Stimulated activated CD4-positive, alpha-beta T cell treated with anti-CD3 and anti-CD28 coated beads, Interleukin-4, amount 100 ng/mL, for 48 hours (primary cell): ENCODE measurements at places on chromosomes 3 and 15.

GRCh38 chr3:126751611-126752302, 47.7 kb downstream of the CHCHD6 start:
- DNase-seq, result no peak

GRCh38 chr3:78867409-78868372, 900.1 kb downstream of the ROBO1 start:
- DNase-seq, result no peak

GRCh38 chr3:51389423-51390183, 1.5 kb upstream of the RBM15B start:
- DNase-seq, result peak; percentile 47

- no peak for DNase-seq
Measured at GRCh38 chr3:189122526-189123205, 49.1 kb upstream of the TPRG1 start.

- no peak for DNase-seq
Measured at GRCh38 chr15:76951220-76951619, 19.7 kb downstream of the RCN2 start.

GRCh38 chr3:39748002-39748401, 61.4 kb upstream of the MYRIP start:
- no peak for DNase-seq

GRCh38 chr3:114758831-114759699, 388.0 kb downstream of the ZBTB20 start:
- no peak for DNase-seq

GRCh38 chr3:20111836-20112235, 71.6 kb downstream of the KAT2B start:
- no peak for DNase-seq

DNA sequence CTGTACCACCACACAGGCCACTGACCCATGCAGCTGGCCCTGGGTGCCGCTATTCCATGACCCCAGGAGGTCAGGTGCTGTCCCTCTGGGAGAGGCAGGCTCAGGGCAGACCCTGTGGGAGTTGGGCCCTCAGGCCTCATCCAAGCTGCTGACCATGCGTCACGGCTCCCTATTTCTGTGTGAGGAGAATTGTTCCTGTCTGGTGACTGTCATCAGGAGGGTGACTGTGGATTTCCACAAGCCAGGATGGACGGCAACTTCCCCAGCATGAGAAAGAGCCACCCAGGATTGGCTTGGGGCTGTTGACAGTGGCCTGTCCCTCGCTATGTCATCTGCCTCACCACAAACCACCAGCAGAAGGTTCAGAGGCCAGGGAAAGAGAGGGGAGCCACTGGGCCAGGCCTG, 41.4 kb downstream of the ZDHHC19 start:
- no peak for DNase-seq

- DNase-seq, result no peak
Measured at GRCh38 chr3:69339760-69340159, 46.1 kb downstream of the FRMD4B start.

GRCh38 chr3:161203485-161204098, 17.5 kb upstream of the NMD3 start:
- no peak for DNase-seq

DNA sequence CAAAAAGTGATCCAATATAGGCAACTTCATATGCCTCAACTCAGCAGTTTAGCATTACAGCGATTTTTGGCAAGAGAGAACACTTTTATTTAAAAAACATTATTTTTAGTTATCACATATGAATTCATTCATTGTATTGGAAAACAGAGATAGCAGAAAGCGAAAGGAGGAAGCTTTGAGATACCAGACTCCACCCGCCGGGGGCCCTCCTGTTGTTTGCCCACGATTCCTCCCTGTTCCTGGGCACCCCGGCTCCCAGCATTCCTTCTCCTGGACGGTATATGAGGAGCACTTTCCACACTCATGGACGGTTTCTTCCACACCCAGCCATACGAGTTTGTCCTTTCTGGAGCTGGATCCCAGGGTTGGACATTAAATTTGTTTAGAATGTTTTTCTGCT, 18.2 kb downstream of the APBA2 start:
- DNase-seq, result no peak

DNA sequence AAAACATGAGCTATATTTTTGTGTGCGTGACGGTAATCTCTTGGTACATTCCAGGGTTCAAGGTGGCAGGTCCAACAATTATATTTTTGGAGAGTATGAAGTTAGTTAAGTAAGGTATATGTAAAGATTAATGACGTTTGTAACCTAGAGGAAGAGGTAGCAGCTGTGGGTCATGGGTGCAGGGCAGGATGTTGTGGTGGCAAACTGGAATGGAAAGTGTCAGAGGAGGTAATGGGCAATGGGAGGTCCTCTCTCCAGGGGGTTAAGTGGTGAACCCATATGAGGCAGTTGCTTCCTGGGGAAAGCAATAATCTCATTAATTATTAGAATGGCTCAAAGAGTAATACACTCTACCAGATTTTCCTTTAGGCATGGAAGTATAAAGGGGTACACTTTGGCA, 1.0 kb upstream of the CD200R1L start:
- DNase-seq, result no peak

DNA sequence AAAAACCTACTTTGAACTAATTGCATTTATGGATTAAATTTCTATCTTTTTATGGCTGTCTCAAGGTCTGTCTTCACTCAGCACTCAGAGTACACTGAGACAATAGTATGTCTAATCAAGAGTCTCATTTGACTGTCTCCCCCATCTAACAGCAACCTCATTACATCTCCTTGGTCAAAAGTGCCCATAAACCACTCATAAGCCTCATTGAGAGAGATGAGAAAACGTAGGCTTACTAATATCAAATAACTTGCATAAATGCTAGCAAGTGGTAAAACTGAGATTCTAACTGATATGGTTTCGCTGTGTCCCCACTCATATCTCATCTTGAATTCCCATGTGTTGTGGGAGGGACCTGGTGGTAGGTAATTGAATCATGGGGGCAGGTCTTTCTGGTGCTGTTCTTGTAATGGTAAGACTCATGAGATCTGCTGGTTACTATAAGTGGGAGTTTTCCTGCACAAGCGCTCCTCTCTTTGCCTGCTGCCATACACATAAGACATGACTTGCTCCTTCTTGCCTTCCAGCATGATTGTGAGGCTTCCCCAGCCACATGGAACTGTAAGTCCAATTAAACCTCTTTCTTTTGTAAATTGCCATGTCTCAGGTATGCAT, 113.9 kb downstream of the TFDP2 start:
- no peak for DNase-seq

DNA sequence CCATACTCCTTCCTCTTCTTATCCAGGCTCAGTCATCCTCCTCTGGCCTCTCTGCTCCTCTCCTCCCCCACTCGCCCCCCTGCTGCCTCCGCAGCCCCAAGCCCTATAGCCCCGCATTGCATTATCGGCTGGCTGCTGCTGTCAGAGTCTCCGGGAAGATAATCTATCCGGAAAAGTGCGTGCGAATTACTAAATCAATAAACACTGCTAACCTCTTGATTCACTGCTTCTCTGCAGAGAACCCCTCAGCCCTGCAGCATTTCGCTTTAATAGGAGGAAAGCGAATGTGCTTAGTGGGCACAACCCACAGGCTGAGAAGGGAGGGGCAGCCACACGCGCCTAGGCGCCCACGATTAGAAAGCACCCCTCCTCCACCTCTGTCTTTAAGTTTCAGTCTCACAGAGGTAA, 167.6 kb downstream of the ABHD5 start:
- no peak for DNase-seq

DNA sequence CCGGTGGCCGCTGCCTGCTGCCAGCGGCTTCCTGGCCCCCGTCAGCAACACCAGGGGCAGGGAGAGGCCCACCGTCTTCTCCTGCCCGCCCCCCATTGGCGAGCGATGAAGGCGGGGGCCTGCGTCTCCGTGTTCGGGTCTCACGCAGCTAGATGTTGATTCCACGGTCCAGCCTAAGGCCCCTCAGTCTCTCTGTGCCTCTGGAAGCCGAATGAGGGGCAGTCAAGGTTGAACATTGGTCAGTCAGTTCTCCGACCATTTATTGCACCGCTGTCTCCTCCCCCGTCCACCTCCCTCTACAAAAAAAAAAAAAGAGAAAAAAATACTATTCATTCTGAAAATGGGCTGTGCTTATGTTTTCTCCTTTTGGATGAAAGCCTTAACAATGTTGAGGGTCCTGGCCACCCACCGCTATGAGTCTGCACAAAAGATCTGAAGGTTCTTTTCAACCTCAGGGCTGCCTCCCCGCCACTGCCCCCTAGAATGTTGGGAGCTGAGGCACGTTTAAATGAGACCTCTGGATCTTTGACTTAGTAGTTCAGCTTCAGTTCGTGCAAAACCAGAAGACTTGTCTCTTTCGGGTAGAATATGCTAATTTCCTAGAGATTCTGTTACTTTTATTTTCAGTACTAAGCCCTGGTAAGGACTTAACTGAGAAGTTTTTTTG, 736 bp downstream of the IREB2 start:
- peak; percentile 7 for DNase-seq

DNA sequence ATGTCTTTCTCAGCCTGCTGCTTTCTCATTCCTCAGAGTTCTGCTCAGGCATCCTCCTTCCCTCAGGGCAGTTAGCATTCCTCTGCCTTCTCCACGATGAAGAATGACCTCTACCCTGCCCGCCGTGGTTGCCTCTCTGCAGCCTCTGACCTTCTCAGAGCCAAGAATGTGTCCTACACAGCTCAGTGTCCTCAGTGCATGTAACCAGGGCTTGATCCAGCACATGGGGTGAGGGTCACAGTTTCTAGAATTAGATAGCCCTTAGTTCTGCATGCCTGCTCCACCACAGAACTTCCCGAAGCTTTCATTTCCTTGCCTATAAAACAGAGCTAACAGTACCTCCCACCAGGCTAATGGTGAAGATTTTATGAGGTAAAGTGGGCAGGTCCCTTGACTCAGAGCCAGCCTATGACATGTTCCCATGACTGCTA, 182.1 kb downstream of the CLSTN2 start:
- no peak for DNase-seq

GRCh38 chr3:143736205-143736997, 111.9 kb downstream of the SLC9A9 start:
- DNase-seq, result no peak

GRCh38 chr3:133921592-133921991, 25.9 kb upstream of the RAB6B start:
- no peak for DNase-seq

DNA sequence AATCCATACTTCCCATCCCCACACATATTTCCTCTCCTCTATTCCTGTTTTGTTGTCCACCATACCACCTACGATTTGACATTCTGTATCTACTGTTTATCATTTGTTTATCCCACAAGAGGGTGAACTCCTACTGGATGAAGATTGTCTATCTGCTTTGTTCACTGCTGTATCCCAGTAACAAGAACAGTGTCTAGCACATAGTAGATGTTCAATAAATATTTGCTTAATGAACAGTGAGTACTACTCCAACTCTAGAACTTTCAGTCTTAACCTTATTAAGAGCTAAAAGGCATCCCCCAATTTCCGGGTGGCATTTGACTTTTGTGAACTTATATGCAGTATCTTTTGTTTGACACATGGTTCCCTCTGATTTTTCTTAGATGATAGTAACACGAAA, 1.3 kb downstream of the PYGO1 start:
- no peak for DNase-seq

GRCh38 chr3:11899826-11900225, 53.1 kb upstream of the TAMM41 start:
- no peak for DNase-seq

DNA sequence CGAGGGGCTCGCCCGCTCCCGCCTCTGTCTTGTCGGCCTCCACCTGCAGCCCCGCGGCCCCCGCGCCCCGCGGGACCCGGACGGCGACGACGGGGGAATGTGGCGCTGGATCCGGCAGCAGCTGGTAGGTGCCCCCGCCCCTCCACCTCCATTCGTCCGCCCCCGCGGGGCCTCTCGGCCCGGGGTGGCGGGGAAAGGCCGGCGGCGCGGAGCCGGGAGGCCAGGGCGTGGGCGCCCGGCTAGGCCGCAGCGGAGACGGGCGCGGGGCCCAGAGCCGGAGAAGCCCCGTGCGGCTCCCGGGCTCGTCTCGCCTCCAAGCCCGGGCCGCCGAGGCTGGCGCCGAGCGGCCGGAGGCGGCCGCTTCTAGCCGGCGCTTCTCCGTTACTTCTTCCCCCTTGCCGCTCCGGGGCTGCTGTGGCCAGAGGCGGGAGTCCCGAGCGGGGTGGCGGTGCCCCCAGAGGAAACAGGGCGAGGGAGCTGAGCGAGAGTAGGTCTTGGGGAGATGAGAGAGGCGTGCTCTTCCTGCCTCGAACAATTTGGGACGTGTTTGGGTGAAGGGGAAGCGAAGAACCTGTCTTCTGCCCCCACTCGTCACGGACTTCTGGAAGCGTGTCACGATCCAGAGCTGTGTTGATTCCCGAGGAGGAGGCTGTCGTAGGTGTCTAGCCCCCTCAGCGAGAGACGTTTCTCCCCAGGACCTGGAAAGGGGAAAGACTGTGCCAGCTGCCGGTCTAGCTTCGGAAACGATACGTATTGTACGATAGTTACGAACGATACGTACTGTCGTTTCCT, 555 bp downstream of the ATP11B start:
- peak; percentile 35 for DNase-seq

DNA sequence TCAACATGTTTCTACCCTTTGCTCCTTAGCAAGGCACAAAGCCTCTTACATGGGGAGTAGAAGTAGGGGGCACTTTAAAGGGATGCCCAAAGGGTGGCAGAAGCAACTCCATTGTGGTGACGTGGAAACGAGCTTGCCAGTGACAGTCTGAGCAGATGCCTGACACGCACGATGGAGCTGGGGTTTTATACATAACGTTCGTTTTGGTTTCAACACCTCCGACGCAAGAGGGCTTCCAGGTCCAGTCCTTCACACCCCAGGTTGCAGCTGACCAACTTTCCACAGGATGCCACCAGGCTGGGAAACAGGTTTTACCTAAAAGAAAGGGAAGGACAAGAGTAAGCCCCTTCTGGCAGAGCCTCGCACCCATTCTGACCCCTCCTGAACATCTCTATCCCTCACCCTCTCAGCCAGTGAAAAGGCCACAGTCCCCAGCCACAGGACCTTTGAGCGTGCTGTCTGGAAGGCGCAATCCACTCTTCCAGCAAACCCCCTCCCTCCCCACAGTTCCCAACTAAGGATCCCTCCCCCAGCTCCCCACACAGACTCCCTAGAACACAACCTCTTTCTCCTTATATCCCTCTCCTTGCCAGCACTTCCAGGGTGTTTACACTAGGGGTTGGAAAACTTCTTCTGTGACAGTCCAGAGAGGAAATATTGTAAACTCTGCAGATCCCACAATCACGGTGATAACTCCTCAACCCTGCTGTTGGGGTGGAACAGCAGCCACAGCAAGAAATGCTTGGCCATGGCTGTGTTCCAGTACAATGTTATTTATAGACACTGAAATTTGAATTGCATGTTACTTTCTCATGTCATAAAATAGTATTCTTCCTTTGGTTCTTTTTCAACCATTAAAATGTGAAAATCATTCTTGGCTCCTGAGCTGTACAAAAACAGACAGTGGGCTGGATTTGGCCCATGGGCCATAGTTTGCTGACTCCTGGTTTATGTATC, 36.2 kb downstream of the FAM174B start:
- no peak for DNase-seq

GRCh38 chr3:71152039-71152891, 431.3 kb downstream of the FOXP1 start:
- DNase-seq, result no peak
